ENCODE measurements at places on chromosomes 7 and 10. TPM values are rescaled to one million over a fixed set of nuclear protein-coding genes. Genes with fewer than 3 reads are reported as not detected.

DNA sequence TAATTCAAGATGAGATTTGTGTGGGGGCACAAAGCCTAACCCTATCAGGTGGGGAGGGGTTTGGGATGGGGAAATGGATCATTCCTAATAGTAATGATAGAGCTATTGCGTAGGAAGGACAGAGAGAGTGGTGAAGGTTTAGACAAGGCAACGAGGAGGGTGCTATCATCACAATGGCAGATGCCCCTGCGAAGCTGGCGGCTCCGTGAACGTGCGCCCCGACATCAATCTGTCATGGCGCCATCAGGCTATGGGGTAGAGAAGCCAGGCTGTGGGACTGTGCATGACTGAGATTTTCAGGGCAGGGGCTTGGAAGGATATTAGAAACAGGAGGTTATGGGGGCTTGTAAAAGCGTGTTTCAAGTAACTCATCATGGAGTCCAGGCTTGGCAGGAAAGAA lies 157.6 kb downstream of the ITGA8 start:
- no peak for ATAC-seq

DNA sequence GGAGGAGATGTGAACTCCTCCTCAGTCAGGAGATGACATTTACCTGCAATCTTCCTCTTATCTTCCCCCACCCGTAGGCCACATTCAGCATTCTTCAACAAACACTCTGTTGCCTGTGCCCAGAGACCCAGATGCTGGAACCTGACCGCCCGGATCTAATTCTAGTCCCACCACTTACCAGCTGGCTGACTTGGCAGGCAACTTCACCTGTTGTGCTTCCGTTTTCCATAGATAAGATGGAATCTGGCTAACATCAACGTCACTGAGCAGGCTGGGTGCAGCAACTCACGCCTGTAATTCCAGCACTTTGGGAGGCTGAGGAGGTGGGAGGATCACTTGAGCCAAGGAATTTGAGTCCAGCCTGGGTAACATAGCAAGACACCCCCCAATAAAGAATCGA lies 21.3 kb upstream of the FXYD4 start:
- no peak for ATAC-seq

DNA sequence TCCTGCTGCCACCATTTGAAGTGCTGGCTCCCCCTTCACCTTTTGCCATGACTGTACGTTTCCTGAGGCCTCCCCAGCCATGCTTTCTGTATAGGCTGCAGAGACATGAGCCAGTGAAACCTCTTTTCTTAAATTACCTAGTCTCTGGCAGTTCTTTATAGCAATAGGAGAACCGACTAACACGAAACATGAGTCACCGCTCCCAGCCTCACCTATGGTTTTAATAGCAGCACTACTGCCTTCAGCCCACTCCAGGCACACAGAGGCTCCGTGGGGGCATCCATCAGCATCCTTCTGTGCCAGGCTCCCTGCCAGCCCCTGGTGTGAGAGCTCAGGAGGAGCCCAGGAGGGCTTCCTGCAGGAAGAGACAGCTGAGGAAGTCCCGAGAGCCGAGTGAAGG lies 5.5 kb upstream of the ZNF316 start:
- peak; percentile 35 for ATAC-seq

DNA sequence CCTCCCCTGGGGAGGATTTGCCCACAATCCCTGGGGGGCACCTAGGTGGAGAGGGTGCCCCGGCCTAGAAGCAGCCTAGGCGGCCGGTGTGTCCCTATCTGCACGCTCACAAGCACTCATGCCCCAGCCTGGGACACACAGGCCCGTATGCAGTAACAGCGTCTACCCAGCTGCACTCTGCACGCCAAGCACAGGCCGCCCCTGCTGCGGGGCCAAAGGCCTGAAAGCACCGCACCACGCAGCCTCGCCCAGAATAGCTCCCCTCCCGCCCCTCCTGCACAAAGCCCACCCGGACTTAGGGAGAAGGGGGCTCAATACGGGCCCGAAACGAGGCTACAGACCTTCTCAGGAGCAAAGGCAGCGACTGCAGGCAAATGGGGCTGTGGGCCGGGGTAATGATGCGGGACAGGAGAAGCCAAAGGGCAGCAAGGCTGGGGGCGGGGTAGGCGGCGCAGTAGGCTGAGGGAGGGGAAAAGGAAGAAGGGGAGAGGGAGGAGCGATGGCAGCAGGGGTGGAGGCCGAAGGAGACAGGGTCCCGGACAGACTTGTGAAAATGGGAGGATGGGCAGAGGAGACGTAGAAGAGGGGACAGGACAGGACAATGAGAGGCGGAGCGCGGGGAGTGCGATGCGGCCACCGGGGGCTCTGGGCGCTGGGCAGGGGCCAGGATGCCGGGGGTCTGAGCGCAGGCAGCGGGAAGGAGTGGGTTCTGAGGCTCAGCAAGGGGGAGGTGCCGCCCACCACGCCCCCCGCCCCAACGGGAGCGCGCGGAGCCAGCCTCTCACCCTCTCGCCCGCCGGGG lies 544 bp downstream of the GPRIN2 start:
- ATAC-seq, result no peak

- ATAC-seq, result no peak
Measured at GRCh38 chr7:24054236-24054635, 229.8 kb upstream of the NPY start.

DNA sequence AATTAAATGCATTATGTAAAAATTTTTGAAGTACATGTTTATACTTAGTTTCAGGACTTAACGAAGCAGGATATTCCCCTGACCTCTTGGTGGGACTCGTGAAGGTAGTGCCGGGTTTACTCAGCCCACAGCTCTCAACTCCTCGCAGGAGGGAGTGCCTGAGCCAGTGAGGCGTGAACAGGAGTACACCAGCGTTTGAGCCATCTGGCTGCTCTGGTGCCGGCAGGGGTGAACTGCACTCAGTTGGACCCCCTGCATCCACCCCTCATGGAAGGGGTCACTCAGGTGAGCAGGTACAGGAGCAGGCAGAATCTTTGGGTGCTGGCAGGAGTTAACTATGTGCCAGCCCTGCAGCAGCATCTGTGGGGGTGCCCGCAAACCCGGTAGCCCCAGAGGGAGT lies 625.1 kb upstream of the PCDH15 start:
- no peak for ATAC-seq

DNA sequence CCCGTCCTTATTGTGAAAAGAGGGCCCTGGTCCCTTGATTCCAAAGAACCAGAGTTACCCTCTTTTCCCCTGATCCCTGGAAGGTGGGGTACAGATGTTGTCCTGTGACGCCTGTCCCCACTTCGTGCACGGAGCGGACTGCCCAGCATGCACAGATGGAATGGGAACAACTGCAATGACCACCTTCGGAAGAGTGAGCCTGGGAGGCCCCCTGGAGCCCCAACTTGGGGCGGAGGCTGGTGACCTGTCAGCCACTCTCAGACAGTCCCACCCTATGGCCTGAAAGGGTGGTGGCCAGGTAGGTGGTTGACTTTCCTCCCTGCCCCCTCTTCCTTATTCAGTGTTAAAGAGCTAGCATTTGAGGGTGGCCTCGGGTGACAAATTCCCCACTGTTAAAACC lies 196.6 kb upstream of the GALNT17 start:
- no peak for ATAC-seq

- no peak for ATAC-seq
Measured at GRCh38 chr7:20328027-20328426, 2.7 kb upstream of the ITGB8 start.

DNA sequence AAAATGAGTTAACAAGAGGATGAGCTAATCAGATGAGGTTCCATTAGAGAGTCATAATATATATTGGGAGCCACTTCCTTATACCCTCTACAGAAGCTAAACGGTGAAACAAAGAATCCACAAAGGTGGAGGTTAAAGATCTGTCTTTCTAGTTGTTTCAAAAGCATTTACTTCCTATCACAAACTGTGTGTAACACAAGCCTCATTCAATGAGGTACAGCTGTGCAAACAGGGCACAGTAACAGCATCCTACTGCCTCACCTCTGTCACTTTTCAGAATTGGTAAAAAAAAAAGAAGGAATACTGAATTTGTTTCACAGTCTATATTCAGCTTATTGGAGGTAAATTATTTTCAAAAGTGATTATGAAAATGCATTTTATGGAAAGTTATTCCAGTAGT lies 128.7 kb downstream of the AGMO start:
- no peak for ATAC-seq

- peak; percentile 92 for ATAC-seq
Measured at GRCh38 chr7:2248984-2249694, 7.1 kb downstream of the NUDT1 start.

- ATAC-seq, result peak; percentile 90
Measured at GRCh38 chr10:91389636-91390512, 20.3 kb upstream of the HECTD2 start.

DNA sequence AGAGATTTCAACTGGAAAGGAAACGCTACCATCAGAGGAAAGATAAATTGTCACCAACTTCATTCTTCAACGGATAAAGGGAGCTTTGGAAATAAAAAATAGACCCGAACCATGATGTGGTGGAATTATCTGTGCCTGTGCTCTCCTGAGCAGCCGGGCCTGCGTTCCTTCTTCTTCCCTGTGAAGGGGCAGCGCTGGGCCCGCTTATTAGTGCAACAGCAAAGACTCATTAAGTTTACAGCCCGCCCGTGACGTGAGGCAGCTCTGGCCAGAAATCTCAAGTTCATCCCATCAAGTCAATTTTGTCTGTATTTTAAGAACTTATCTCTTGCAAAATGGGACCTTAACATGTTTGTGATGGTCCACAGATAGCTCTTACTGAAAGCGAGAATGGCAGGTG lies 193.7 kb downstream of the ADARB2 start:
- ATAC-seq, result no peak

DNA sequence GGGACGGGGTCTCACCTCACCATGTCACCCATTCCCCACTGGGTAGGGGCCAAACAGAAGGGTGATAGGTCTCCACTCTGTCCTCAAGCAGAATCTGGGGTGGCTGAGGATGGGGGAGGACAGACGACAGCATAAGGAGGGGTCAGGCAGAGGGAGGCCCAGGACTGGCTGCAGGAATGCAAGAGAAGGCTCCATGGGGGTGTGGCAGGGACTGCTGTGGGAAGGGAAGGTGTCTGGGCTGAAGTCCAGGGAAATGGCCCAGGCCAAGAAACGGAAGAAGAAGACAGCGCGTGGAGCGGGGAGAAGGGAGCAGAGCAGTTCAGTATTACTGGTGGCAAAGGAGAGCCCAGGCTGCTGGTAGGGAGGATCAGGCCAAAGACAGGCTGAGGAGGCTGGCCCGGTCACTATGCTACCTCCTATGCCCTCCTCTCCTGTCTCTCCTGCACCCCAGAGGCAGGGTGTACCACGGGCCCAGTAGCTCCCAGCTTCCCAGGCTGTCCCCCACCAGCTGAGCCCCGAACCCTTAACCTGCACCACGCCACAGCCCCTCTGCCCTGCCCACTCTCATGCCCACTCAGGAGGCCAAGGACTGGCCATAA lies 60.9 kb downstream of the GRB10 start:
- no peak for ATAC-seq

DNA sequence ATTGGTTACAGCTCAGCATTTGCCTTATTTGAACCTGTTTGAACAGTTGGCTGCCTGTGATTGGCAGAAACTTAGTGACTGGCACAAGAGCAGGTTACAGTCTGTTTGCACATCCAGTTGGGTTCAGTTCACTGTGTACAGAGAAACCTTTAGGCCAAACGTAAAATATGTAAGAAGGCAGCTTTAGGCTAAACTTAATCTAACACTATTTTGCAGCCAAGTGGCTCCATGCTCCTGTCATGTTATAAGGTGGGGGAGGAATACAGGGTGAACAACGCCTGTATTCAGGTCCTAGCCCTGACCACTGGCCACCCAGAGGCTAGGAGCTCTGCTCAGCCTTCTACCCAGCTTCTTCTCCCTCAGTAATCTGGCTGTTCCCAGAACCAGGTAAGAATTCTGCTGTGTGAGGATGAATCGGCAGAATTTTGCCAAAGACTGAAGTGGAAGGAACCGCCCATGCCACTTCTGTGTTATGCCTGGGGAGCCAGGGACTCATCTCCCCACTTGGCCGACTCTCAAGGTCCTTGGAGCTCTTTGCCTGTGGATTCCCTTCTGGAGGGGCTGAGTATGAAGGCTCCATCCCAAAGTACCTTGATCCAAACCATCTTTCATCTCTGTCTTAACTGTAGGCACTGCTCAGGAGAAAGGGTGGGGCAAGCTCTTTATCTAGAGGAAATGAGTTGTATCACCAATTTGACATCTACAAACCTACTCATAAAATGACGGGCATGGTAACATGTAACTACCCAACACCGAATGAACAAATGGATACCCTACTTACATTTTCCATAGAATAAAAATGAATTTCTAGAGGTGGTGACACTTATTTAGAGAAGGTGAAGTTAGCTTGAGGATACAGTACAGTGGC lies 164.4 kb upstream of the NAMPT start:
- ATAC-seq, result peak; percentile 56

GRCh38 chr10:80509403-80510161 lies 28.1 kb upstream of the SH2D4B start:
- ATAC-seq, result no peak

DNA sequence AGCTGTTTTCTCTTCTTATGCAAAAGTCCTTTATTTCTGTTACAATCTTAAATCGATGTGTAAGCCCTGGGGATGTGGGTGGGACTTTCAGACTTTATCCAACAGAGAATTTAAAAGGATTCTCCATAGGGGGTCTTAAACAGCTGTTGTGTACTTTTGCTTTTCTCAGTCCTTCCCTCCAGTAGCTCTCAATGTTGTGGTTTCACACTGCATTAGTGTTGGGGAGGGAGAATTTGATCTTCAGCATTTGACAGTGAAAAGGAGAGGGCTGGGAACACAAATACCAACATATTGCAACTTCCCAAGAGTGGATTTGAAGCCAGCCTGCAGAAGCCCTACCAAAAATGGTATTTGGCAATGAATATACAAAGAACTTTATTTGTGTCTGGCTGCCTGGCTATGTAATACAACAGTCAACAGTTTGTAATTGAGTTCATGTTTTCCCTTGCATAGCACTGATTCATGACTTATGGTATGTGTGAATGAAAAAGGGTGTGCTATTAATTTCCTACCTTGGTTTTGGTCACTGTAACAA lies 80.1 kb upstream of the CAPZA2 start:
- ATAC-seq, result no peak

BAMBI gene
- not detected for total RNA-seq

EFCAB10 gene
- total RNA-seq, result not detected

GDF2 gene
- total RNA-seq, result not detected

PRRT4 gene
- total RNA-seq, result 0.45 TPM

All from activated T-helper 17 cell treated with anti-CD3 and anti-CD28 coated beads, Interleukin-2, amount 50 U/mL, for 72 hours (primary cell).